NCI-H187 treated with DMSO at 0.1 percent for 48 hours (cell line): ENCODE measurements at places on chromosomes 1 and 21.

DNA sequence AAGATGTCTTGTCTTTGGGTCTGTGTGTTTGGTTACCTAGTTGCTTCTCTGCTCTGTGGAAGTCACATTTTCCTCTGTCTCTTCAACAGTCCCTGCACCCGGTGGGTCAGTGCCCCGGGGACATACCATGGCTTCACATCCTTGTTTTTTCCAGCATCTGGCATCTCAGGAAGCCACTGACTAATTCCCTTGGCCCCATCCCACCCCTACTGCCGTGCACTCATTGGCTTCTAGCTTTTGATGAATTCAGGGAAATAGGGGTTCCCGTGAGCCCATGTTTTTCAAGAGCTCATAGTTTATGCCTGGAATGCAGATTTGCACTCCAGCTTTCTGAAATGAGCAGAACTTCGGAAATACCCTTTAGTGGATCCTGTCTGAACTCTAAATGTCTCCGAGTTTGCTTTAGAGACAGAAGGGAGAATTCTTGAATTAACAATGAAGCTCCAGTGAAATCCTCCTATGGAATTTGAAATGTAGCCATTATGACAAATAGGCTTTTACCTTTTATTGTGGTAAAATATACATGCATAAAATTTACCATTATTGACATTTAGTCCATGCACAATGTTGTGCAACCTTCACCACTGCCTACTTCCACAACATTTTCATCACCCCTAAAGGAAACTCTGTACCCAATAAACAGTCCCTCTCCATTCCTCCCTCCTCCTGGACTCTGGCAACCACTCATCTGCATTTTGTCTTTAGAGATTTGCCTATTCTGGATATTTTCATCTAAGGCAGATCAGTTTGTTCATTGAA lies 67.5 kb downstream of the CLIC6 start:
- DNase-seq, result no peak

GRCh38 chr1:220594356-220594755 lies 66.4 kb downstream of the MARK1 start:
- no peak for DNase-seq

DNA sequence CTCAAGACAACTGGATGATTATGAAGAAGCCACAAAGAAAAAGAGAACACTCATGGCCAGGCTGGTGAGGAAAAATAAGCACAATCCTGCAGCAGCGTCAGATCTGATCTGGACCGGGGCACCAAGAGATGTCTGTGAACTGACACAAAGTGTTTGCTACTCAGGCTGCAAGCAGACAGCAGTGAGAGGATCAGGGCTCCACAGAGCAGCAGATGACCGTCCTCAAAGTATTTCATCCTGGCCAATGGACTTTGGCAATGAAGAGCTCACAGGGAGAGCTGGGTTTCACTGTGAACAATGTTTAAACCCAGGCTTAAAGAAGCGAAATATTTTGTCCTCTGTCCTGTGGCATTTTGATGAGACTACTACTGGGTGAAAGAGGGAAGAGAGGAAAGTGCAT lies 299.2 kb downstream of the GPATCH2 start:
- no peak for DNase-seq

DNA sequence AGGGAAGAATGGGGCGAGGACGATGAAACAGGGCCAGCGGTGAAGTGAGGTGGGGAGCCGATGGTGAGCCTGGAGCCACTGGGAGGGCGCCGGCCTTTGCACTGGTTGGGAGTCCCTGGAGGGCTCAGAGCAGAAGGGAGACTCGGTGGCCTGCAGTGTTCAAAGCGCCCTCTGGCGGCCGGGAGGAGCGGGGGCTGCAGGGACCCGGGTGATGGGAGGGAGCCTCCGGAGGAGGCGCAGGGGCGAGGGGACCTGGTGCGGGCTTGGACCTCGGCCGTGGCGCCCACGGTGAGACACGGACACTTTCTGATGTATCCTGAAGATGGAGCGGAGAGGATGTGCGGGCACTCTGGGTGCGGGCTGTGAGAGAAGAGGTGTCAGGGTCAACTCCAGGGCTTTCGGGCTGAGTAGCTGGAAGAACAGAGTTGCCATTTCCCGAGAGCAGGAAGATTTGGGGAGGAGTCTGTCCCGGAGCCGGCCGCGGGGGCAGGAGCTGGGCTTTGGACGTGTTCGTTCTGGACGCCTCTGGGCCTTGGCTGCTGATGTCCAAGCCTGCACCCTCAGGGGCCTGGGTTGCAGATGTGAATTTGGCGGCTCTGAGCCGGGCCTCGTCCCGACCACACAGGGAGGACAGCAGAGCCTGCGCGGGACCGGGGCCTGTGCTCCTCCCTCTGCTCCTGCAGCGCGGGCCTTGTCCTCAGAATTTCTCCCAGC lies 29.7 kb downstream of the HEYL start:
- DNase-seq, result no peak

DNA sequence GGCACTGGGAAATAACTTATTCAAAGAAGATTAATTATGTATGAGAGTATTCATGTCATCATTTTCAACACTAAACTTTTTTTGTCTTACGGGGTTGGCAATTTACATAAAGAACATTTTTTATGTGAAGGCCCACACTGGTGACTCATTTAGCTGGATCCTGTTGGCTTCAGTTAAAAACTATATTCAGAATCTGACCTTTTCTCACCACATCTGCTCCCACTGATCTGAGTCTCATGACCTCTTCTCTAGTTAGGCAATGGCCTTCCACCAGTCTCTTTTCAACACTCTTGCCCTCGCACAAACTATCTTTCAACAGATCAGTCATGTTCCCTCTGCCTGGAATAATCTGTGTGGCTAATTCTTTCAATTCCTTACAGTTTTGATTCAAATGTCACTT lies 53.4 kb downstream of the TMPRSS15 start:
- no peak for DNase-seq

DNA sequence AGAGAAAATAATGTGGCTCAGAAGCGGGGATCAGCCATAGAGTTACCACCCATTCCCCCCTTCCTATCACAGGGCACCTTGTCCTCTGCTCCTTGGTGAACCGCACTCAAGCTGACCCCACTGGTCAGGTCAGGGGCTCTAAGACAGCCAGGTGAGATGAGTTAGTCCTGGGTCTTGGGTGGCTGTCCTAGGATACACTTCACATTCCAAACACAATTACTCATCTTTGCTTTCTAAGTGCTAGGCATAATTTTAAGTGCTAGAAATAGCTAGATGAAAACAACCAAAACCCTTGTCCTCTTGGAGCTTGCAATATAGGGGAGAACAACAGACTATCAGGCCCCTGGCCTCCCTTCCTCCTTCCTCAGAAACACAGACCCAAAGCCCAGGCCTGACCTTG lies 7.8 kb upstream of the MUTYH start:
- DNase-seq, result no peak

DNA sequence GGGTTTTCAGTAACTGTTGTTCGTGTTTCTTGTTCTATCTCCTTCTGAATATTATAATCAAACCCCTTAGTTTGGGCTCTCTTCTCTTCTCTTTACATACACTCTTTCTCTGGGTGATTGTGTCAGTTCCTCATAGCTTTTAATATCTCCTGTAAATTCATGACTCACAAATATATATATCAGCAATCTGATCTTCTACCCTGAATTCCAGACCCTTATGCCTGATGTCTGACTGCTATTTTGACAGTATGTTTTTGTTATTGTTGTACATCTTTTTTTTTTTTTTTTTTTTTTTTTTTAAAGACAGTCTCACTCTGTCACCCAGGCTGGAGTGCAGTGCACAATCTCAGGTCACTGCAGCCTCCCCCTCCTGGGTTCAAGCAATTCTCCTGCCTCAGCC lies 70.8 kb upstream of the MPC2 start:
- DNase-seq, result no peak

- no peak for DNase-seq
These were observed 356.8 kb upstream of the B3GALT2 start for GRCh38 chr1:193543259-193543658.

DNA sequence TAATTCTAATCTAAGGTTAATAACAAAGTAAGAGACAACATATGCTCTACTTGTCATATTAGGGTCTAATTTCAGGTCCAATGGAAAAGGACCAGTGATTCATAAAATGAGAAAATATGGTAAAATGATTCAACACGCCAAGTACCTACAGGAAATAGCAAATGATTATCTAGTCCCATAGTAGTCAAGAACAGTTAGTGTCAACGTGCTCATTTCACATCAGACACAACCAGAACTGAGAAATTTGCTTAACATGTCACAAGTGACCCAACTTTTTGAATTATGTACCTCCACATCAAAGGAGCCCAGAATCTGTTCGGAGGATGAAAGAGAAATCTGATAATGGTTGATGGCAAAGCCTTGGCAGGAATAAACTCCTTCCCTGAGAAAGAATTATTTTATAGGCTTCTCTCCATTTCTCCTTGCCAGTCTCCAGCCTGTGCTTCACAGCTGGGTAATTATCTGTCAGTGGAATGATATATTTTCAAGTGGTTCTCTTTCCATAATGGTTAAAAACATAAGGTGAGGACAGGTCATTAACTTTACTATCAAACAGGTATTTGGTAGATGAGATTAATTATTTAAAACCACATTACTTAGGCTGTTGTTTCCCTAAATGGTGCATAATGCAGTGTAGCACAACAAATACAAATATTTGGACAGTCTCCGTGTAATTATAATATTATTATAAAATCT lies 83.2 kb downstream of the APP start:
- DNase-seq, result no peak

DNA sequence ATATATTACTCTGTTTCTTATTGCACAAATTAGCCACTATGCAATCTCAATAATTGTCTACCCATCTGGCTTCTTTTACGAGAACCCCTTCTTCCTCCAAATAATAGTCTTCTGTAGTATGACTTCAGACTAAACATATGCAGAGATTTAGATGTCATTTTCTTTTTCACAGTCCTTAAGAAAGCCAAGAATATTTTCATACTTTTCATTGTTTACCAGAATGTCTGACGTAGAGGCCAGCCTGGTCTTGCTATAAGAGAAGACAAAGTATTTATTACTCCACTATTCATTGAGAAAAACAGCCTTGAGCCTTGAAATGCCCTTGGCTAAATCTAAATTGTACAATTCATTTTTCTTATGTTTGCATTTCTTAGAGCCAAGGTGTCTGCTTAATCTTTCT lies 714.9 kb upstream of the CXADR start:
- DNase-seq, result no peak

DNA sequence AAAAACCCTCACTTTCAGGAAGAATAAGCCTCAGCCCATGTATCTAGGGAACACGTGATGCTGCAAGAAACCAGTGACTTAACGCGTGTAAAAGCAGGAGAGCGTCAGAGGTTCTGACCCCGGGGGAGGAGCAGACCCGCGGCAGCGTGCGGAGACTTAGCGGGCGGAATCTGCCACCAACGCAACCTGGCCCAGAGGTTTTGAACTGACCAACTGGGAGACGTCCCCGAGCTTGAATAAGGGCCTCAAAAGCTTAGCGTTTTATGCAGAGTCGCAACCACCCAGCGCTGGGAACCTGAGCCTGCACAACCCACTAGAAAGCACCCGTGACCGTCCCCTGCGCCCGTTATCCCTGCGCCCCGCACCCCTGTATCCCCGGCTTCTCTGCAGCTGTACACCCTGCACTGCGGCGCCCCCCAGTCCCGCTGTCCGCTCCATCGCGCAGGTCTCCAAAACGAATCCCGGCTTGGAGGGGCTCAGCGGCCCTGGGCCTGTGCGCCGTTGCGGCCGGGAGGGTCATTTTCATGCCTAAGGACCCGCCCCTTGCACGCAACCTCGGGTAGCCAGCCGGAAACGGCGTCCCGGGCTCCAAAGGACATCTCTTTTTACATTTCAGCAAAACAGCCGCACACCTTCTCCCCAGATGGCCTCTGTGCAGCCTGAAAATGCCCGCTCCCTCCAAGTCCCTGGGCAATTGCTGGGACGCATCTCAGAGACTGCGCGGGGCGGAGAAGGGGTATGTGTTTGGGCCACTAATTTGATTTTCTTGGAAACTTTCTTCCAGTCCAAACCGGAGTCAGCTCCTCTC lies 29.4 kb upstream of the TRIM17 start:
- no peak for DNase-seq

- no peak for DNase-seq
These were observed 596.3 kb downstream of the LTN1 start for GRCh38 chr21:28396421-28396820.

DNA sequence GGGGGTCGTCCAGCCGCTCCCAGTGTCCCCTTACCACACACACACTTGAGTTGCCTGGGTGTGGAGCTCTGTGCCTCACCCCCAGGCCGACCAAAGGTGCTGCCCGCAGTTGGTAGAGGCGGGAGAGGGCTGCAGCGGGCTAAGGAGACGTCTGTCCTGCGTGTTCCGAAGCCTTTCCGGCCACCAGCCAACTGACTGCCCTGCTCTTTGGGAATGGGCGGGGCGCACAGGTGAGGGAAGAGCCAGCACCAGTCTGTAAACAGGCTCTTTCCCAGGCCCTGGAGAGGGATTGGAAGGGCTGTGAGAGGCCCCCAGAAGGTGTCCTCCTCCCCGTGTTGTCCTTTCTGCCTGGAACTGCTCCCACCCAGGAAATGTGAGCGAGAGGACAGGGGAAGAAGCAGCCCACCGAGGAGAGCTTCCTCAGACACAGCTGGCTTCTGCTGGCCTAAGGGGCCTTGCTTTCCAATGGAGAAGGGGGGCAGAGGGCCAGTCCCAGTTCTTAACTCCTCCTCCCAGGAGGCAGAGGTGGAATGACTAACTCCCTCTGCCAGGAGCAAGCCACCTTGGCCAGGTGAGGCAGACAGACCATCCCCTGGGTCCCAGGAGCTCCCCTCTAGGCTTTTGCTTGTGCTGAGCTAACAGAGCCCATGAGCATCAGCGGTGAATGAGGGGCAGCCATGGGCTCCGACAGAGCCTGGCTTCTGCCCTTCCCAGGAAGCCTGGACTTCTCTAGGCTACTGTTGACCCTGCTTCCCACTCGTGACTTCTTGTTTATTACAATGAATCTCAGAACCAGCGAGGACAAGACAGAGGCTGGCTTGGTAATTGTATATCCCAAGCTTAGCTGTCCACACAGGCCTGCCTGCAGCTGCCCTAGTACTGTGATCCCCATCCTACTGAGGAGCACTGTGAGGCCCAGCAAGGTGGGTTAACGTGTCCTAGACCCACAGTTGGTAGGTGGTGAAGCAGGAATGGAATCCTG lies 158.1 kb upstream of the COA6 start:
- DNase-seq, result no peak

- no peak for DNase-seq
These were observed 74.3 kb downstream of the POFUT2 start for GRCh38 chr21:45213392-45213791.

GRCh38 chr1:109719337-109719837 lies 7.3 kb downstream of the GSTM5 start:
- no peak for DNase-seq

DNA sequence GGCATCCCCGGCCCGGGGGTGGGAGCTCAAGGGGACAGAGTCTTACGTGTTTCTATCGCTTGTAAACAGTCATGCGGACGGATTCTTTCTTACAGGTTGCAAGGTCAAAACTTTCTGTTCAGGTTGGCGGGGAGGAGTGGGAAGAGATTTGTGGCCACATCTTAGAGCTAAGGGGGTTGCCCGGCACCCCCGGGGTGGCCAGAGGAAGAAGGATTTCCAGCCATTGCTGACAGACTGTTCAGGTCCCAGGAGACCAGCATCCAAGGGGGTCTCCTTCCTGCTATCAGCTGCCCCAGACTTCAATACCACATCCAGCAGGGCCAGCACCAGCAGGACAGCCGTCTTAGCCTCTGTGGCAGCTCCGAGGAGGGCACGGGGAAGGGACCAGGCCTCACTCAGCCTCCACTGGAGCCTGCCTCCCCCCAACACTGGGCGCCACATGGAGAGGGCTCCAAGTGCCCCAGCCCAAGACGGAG lies 52.0 kb downstream of the KIF21B start:
- DNase-seq, result no peak
